ENCODE measurements at places on chromosomes 6 and 20. TPM values are rescaled to one million over a fixed set of nuclear protein-coding genes. Genes with fewer than 3 reads are reported as not detected.
A peak's percentile ranks its signal among the peaks of the same experiment; 100 is the strongest.

- no peak for DNase-seq
Observed at GRCh38 chr6:155187106-155187505, 76.7 kb upstream of the CLDN20 start.

GRCh38 chr20:288956-289692, 1.4 kb downstream of the C20orf96 start:
- no peak for DNase-seq

DNA sequence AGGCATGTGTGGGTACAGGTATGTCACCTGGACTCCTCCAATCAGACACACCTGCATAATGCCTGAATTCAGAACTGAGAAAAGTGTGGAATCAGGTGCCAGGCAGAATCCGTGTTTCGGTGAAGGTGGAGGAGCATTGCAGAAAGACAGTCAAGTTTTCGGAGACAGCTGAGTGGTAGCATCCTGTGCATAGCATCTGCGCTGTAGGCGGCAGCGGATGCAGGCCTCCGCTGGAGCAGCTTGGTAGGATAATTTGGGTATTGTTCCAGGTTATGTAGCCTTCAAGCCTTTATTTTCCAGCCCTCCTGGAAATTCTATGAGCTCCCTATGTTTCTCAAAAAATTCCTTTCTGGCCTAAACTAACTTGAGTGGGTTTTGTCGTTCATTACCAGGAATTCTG, 15.5 kb upstream of the ARMC2 start:
- DNase-seq = no peak

GRCh38 chr6:138601128-138601527, 101.8 kb upstream of the NHSL1 start:
- DNase-seq = no peak

GRCh38 chr20:58424218-58424969, 35.4 kb downstream of the VAPB start:
- DNase-seq = no peak

GRCh38 chr20:19815553-19815991, 57.5 kb downstream of the RIN2 start:
- DNase-seq = peak; percentile 48

SOBP gene
- total RNA-seq = 2.1 TPM

SRMS gene
- total RNA-seq = not detected

TGM2 gene
- total RNA-seq = 133 TPM
